ENCODE measurements at places on chromosomes 7 and 10. TPM values are rescaled to one million over a fixed set of nuclear protein-coding genes. Genes with fewer than 3 reads are reported as not detected.

TLX1 gene
- not detected for total RNA-seq

XRCC2 gene
- total RNA-seq: 0.42 TPM

CLEC5A gene
- 3.6 TPM for total RNA-seq

ENO4 gene
- not detected for total RNA-seq

C10orf53 gene
- total RNA-seq: not detected

OR2A5 gene
- under 0.01 TPM for total RNA-seq

ARHGAP22 gene
- total RNA-seq: 1.2 TPM

MKLN1 gene
- total RNA-seq: 78.5 TPM

FKBP6 gene
- not detected for total RNA-seq

CRTAC1 gene
- total RNA-seq: not detected

GNG11 gene
- 22.8 TPM for total RNA-seq

Measured in mononuclear cell (primary cell).